Fibroblast of skin of back (primary cell): ENCODE measurements at places on chromosomes 6 and 20.
A peak's percentile ranks its signal among the peaks of the same experiment; 100 is the strongest.

DNA sequence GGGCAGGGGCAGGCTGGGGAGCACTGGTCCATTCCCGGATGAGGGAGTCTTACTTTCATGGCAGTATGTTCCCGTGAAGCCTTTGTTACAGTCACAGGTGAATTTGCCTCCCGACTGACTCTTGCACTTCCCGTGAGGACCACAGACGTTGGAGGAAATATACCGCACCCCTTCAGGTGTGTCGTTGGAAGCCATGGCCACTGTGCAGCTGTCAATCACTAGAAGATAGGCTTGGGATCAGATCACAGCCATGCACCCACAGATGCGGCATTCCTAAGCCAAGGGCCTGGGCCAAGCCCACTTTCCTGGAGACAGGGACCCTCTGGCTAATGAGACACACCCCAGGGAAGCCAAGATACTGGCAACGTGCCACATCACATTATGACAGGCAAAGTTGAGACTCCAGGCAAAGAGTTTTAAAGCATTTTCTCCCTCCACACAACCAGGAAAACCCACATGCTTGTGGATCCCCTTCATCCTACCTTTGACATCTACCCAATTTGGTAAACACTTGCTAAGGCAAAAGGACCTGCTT is 26.8 kb downstream of the JAG1 start:
- DNase-seq = peak; percentile 47

DNA sequence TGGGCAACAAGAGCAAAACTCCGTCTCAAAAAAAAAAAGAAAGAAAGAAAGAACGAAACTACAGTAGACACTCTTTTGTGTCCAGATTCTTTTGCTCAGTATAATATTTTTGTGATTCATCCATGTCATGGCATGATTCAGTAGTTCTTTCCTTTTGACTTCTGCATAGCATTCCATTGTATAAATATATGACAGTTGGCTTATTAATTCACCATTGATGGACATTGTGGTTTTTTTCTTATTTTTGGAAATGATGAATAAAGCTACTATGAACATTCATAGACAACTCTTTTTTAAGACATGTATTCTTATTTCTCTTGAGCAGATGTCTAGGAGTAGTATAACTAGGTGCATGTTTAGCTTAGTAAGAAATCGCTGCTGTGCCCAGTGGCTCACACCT is 10.3 kb upstream of the IER3 start:
- peak; percentile 96 for DNase-seq

- no peak for DNase-seq
Observed at GRCh38 chr6:23663652-23664051, 462.4 kb upstream of the NRSN1 start.

DNA sequence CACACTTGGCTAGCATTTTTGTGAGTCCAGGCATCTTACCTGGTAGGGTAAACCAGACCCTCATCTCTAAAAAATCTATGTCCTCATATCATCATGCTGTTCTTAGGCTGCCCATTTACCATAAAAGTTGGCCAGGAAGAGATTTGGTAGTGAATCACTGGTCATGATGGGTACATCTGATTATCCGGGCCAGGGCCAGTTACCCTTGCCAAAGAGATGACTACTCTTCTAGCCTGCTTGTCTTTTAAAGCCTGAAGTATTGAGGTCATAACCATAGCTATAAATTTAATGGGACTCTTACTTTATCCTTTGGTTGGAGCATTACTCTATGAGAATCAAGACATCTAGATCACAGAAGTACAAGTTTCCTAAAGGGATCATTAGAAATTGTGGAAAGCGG is 276.8 kb downstream of the TENT5A start:
- no peak for DNase-seq

GRCh38 chr6:142385352-142385751 is 83.5 kb downstream of the ADGRG6 start:
- no peak for DNase-seq

DNA sequence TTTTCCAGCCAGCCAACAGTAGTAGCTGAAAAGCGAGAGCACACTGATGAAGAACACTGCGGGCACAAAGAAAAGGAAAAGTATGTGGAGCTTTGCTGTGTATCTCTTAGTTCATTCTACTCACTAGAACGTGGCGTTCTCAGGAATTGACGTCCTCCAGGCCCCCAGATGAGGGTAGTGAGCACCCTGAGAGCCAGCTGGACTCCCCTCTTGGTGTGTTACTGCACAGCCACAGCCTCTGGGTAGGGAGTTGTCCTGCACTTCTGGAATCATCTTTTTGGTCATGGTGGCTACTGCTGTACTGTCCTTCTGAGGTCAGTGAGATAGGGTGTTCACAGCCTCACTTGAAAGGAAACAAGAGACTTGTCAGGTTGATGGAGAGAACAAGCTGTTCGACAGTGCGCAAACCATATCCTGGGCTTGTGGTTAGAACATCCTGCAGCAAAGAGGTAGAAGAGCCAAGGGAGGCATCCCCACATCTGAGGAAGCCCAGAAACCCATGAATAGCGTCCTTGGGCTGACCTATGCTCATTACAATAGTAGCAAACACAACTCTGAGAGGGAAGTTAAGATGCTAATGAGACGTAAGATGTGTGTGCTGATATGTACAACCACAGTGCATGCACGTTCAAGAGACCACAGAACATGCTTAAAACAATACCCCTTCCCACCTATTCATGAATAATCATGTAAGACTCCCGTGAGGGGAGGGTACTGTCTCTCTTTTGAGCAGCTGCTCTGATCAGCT is 14.6 kb upstream of the HLA-F start:
- no peak for DNase-seq

GRCh38 chr6:156557251-156557910 is 219.8 kb upstream of the ARID1B start:
- peak; percentile 71 for DNase-seq

DNA sequence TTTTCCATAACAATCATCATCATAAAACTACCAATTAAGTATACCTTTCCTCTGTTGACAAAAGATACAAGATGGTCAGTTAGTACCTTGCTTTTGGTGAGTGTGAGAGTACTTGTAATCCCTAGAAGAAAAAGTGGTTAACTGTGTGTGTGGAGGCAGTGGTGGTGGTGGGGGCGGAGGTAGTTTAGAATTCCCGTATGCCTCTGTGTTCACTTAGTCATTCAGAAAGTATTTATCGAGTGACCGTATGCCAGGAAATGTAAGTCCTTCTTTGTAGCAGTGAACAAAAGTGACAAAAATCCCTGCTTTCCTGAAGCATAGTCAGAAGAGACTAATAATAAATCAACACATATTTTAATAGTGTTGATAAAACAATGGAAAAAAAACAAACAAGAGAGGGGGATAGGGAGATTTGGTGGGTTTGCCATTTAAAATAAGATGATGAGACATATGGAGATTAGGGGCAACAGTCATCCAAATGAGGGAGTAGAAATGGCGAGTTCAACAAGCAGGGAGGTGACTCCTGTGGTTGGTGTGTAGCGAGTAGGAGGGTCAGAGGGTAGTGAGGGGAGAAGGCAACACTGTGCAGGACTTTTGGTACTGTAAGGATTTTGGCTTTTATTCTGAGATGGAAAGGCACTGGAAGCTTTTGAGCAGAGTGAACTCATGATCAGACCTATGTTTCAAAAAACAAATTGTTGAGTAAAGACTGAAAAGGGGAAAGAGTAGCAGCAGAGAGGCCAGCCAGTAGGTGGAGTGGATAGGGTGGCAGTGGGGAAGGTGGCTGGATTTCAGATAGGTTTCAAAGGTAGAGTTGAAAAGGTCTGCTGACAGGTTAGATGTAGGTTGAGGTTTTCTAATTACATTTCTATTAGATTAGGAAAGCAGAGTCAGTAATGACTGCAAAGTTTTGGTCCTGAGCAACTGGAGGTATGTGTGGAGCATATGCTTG is 40.3 kb upstream of the SIM1 start:
- peak; percentile 88 for DNase-seq

GRCh38 chr6:139184459-139184858 is 49.6 kb downstream of the HECA start:
- no peak for DNase-seq

DNA sequence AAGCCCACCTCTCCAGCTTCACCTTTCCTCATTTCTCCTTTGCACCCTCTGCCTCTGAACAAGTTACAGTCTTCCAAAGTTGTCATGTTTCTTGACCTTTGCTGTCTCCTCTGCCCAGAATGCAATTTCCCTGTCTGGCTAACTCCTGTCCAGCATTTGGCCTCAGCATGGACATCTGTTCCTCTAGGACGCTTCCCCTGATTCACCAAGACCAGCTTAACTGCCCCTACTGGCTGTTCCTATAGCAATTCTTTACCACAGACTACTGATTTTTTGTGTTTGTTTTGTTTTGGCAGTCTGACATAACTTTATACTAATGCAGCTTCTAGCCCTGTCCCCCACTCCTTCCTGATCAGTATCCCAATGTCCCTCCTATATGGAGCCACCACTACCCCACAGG is 13.4 kb downstream of the GNL1 start:
- DNase-seq = no peak

DNA sequence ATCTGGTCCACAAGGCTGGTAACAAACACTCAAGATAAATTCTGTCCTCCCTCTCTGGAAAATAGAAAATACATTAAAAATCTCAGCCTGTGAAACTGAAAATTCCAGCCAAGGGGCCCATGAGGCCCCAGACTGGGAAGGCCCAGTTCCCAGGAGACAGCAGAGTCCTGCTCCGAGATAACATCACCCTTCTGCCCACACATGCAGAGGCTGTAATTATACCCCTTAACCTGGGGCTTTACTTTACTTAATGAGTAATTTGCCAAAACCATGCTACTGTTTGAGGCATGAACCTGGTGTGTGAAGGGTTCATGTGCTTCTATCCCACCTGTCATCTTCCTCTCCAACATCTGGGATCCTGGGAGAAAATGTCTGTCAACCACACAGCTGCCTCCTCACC is 398.9 kb upstream of the SULF2 start:
- no peak for DNase-seq

DNA sequence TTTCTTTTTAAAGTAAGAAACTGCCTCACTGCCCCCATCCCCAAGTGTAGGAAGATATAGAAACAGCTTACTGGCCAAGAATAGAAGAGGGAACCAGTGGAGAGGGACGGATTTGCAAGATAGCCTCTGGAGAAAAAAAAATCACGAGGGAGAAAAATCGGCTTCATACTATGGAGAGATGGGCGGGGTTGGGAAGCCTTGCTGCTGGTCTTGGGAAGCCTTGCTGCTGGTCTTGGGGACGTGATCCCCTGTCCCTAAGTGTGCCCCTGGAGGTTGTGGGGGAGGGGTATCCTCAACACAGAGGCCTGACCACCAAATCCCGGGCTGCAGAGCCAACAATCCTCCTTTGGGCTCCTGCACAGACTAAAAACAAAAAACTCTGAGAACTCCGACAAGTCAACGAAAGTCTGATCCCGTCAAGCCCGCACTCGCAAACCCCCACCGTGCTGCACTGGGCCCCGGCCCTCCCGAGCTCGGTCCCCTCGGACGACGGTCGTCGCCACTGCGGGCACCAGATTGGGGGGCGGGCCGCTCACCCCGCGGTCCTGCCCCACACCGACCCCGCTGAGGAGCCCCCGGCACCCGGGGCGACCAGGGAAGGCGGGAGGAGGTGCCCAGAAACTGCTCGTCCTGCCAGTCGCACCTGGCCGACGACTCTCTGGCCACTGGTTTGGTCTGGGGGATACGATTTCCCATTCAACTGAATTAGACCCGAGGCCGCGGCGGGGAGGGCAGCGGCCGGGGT is 750 bp downstream of the MAP7 start:
- no peak for DNase-seq

- no peak for DNase-seq
Observed at GRCh38 chr6:42933205-42933604, 3.9 kb downstream of the CNPY3 start.

DNA sequence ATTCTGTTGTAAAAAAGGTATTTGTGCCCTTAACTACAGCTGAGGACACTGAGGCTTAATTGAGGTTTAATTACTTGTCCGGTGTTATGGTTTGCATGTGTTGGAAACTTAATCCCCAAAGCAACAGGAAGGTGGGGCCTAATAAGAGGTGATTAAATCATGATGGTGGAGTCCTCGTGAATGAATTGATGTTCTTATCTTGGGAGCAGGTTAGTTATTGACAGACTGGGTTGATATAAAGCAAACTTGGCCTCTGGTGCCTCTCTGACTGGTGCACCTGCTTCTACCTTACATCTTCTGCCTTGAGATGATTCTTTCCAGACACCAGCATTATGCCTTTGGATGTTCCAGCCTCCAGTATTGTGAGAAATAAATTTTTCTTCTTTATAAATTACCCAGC is 306.5 kb upstream of the HS3ST5 start:
- DNase-seq = no peak

DNA sequence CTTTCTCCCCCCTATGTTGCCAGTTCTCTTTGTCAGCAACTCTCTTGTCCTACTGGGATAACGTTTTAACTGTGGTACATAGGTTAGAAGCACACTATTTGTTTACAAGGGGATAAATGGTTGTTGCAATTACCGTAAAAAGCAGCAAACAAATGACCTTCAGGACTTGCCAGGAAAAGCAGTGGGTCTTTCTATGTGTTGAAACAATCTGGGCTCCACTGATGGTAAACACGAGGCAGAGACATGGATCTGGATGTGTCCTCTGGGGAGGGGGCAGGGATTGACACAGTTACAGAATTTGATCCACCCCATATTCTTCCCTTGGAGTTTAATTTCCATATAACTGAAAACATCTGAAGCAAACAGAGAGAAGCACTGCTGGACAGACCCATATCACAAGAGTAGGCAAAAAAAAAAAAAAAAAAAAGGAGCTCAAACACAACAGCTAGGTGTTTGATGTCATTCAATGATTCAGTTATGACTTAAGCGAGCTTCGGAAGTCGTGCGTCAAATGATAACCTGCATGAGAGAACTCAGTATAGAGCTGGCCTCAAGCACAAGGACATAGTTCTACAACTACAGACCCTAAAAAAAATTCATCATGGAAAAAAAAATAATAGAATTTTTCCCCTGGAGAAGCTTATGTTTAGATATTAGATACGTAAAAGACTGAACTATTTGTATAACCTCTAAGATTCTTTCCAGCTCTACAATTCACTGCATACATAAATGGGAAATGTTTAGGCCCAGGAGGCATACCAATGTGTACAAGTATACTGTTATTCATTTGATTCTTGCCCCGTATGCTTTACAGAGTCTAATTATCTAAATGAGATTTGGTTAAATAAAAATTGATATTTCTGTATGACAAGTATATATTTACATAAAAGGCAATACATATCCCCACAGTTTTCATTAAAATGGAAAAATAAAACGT is 127.7 kb downstream of the ALDH8A1 start:
- DNase-seq = no peak

GRCh38 chr20:37498066-37498665 is 22.9 kb upstream of the NNAT start:
- peak; percentile 77 for DNase-seq

DNA sequence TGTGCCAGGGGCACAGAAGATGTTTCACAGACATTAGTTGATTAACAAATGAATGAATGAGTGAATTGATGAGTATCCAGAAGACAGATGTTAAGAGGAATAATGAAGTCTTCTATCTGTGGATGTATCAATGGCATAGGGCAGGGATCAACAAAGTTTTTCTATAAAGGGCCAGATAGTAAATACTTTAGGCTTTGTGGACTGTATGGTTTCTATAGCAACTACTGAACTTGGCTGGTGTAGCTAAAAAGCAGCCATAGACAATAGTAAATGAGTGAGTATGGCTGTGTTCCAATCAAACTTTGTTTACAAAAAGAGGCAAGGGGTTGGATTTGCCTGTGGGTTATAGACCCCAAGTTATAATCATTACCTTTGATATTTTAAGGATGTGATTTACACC is 144.0 kb downstream of the PRL start:
- no peak for DNase-seq

GRCh38 chr20:19682249-19682648 is 75.8 kb upstream of the RIN2 start:
- no peak for DNase-seq

GRCh38 chr6:40848038-40848437 is 191.0 kb downstream of the UNC5CL start:
- DNase-seq = peak; percentile 10
